PC-3 (cell line): ENCODE measurements at places on chromosomes 16 and 17. TPM values are rescaled to one million over a fixed set of nuclear protein-coding genes. Genes with fewer than 3 reads are reported as not detected.
A peak's percentile ranks its signal among the peaks of the same experiment; 100 is the strongest.

DNA sequence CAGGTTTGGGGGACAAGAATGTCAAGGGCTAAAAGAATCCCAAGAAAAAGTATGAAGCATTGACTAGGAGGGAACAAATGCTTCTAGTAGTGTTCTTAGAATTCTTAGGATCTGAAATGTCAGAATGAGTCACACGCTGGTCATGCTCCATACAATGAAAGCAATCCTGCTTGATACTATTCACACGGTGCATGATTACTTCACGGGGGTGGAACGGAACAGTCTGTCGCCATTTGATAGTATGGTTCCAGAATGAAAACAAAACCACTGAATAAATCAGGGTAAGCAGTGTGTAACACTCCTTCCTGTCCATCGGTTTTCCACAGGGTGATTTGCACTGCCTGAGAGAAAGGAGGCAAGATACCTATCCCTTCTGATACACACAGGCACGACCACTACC, 22.9 kb upstream of the YWHAE start:
- peaks cover 14% of the 10 kb centered on the region for H3K36me3 ChIP-seq
- H3K27ac ChIP-seq, result peak overlapping the region; percentile 71
- peak; percentile 89 for DNase-seq
- H3K4me1 ChIP-seq, result peaks cover 17% of the 10 kb centered on the region
- no peaks in the 10 kb centered on the region for H3K27me3 ChIP-seq

The CACNB1 gene
- 4.3 and 6.0 TPM in 2 replicates for total RNA-seq

GRCh38 chr17:44039829-44040635, 25.3 kb upstream of the TMEM101 start:
- peaks cover 11% of the 10 kb centered on the region for H3K4me1 ChIP-seq
- H3K4me3 ChIP-seq, result no peak overlapping the region
- H3K27ac ChIP-seq, result no peak overlapping the region
- no peak for DNase-seq
- peaks cover 47% of the 10 kb centered on the region for H3K36me3 ChIP-seq

DNA sequence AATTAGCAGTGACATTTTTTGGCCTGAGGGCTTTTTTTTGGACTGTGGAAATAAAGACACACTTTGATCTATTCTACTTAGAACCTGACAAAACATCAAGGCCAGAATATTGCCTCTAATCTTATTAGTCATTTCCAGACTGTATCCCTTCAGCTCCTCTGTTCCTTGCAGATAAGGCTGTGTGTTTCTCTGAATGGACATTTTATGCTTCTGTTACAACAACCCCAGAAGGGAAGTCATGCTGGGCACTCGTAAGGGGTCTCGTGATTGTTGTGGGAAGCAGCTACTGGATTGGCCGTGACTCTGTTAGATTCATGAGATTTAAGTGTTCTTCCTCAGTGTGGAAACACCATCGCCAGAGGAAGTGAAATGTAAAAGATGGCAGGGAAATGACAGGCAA, 31.6 kb upstream of the HS3ST2 start:
- H3K4me3 ChIP-seq, result no peak overlapping the region
- H3K36me3 ChIP-seq, result no peaks in the 10 kb centered on the region
- H3K27me3 ChIP-seq, result 0 out of 2 replicates have a peak, but pooled peaks cover 16% of the 10 kb centered on the region
- H3K4me1 ChIP-seq, result peaks cover 9% of the 10 kb centered on the region; the same call in 1 of the 2 replicates
- no peak for DNase-seq
- H3K27ac ChIP-seq, result no peak overlapping the region

The C1QTNF1 gene
- 18.6 and 21.0 TPM in 2 replicates for total RNA-seq

GRCh38 chr16:6020162-6020985, 922.8 kb upstream of the EEF2KMT start:
- H3K4me3 ChIP-seq, result no peak overlapping the region
- no peak for DNase-seq
- H3K27me3 ChIP-seq, result no peaks in the 10 kb centered on the region
- H3K27ac ChIP-seq, result no peak overlapping the region

DNA sequence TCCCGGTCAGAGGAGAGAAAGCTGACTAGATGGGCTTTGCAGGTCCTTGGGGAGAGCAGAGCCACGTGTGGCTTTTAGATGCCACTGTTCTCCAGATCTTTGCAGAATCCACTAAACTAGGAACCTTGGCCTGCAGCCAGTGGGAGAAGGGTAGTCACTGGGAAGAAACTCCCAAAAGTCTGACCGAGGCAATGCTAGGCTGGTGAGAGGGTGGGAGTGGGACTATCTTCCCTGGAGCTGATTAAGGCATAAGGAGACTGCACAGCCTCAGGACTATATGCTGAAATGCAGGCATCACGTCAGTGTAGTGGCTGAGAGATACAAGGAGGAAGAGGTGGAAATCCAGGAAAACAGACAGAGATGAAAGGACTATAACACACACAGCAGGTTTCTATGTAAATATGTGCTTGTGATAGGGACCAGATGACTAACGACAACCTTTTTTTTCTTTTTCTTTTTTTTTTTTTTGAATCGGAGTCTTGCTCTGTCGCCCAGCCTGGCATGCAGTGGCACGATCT, 2.2 kb upstream of the GSDMA start:
- no peak for DNase-seq
- no peaks in the 10 kb centered on the region for H3K4me1 ChIP-seq
- no peak overlapping the region for H3K27ac ChIP-seq
- no peaks in the 10 kb centered on the region for H3K36me3 ChIP-seq

GRCh38 chr16:47729701-47730100, 268.6 kb downstream of the PHKB start:
- no peak for DNase-seq
- no peaks in the 10 kb centered on the region for H3K36me3 ChIP-seq
- no peak overlapping the region for H3K4me3 ChIP-seq
- peaks cover 36% of the 10 kb centered on the region for H3K4me1 ChIP-seq
- H3K27ac ChIP-seq, result no peak overlapping the region
